ENCODE measurements at places on chromosomes 13 and 19. TPM values are rescaled to one million over a fixed set of nuclear protein-coding genes. Genes with fewer than 3 reads are reported as not detected.

DNA sequence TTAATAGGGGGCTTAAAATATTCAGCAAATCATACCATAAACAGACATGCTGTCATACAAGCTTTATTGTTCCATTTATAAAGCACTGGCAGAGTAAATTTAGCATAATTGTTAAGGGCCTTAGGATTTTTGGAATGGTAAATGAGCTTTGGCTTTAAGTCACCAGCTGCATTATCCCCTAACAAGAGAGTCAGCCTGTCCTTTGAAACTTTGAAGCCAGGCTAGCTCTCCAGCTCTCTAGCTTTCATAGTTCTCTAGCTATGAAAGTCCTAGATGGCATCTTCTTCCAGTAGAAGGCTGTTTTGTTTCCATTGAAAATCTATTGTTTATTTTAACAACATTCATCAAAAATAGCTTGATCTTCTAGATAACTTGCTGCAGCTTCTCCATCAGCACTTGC lies 420.8 kb upstream of the GPC6 start:
- H3K27me3 ChIP-seq, result no peaks in the 10 kb centered on the region
- H3K4me1 ChIP-seq, result no peaks in the 10 kb centered on the region
- DNase-seq, result no peak
- H3K27ac ChIP-seq, result no peak overlapping the region
- no peaks in the 10 kb centered on the region for H3K36me3 ChIP-seq

- DNase-seq, result no peak
- H3K27ac ChIP-seq, result peak overlapping the region; percentile 21
- peaks cover 28% of the 10 kb centered on the region for H3K4me1 ChIP-seq
- H3K36me3 ChIP-seq, result peaks cover 42% of the 10 kb centered on the region
Observed at GRCh38 chr19:20080656-20081055, 2.9 kb downstream of the ZNF90 start.

DNA sequence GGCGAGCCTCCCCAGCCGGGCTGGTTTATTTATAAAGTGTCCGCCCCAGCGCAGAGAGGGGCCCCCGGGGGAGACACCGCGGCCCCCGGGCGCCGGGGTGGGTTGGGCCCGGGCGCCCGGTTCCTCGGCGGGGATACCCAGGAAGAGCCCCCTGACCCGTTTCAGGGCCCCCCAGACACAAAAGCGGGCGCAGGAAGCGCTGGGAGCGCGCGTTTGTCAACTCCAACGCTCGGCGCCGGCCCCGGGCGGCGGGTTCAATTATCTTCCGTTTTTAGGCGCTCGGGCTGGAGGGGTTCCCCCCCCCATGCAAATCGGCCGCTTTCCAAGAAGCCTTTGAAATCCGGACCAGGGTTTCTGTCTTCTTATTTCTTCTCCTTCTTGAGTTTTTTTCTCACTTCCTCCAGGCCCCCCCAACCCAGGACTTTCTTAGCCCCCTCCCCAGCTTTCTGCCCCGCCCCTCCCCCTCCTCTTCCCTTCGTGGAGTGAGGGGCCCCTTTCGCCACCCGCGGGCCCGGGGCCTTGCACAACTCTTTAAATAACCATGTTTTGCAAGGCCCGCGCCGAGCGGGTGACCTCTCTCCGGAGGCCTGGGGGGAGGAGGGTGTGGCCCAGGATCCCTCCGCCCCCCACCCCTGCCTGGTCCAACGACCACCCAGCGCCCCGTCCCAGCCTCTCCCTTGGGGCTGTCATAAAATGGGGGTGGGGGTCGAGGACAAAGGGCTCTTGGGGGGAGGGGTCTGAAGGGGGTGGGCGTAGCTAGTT lies 935 bp downstream of the ARID3A start:
- DNase-seq, result peak; percentile 76
- H3K36me3 ChIP-seq, result no peaks in the 10 kb centered on the region
- H3K4me1 ChIP-seq, result peaks cover 6% of the 10 kb centered on the region
- peak overlapping the region; percentile 90 for H3K4me3 ChIP-seq
- no peaks in the 10 kb centered on the region for H3K27me3 ChIP-seq

DNA sequence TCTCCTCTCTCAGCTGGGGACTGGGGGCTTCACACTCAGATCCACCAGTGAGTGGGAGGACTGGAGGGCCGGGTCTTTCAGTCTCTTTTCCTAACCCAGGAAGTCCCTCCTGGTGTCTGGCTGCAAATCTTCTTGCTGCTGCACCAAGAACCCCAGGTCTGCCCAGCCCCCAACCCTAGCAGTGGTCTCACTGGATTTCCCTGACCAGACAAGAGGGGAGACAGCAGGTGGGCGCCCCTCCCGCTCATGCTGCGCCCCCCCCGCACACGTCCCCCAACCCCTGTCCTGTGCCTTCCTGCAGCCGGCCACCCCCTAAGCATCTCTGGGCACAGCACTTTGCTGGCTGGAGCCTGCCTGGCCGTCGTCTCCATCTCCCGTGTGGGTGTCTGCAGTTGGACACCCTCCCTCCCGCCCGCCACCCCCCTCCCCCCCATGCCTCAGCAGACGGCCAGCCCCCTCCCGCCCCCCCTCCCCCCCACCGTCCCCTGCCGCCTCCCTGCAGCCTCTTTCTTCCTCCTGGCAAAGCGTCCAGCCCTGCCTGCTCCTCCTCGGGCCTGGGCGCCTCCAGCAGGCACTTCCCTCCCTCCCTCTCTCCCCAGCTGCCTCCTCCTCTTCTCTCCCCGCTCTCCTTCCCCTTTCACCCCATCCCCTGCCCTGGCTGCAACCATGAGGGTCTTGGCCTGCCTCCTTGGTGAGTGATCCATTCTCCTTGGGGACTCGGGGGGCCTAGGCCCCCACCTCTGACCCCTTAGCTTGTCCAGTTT lies at the start of gene SSC5D:
Gene SSC5D (plus strand): TSS at position 513 of the 764 bp plus-strand sequence. CDS start 154 bp downstream, at position 667.
- H3K4me1 ChIP-seq, result peaks cover 17% of the 10 kb centered on the region
- DNase-seq, result no peak
- H3K27ac ChIP-seq, result peak within 1 kb of the TSS; percentile 90
- H3K36me3 ChIP-seq, result no peaks in the 10 kb centered on the region
- H3K27me3 ChIP-seq, result peaks cover 3% of the 10 kb centered on the region
- H3K4me3 ChIP-seq, result peak within 1 kb of the TSS; percentile 83

GRCh38 chr13:30727491-30728355 lies 7.6 kb upstream of the ALOX5AP start:
- no peaks in the 10 kb centered on the region for H3K36me3 ChIP-seq
- no peak overlapping the region for H3K4me3 ChIP-seq
- H3K4me1 ChIP-seq, result peaks cover 18% of the 10 kb centered on the region
- no peak for DNase-seq
- no peak overlapping the region for H3K27ac ChIP-seq
- H3K27me3 ChIP-seq, result peaks cover 10% of the 10 kb centered on the region

GRCh38 chr19:19618219-19619051 lies at the start of gene PBX4:
Gene PBX4, minus strand, starts transcription at chr19:19618687. Its CDS starts 58 bp downstream, at chr19:19618629.
- peak within 1 kb of the TSS; percentile 91 for H3K4me3 ChIP-seq
- H3K27ac ChIP-seq, result peak within 1 kb of the TSS; percentile 79
- no peaks in the 10 kb centered on the region for H3K27me3 ChIP-seq
- H3K4me1 ChIP-seq, result peaks cover 32% of the 10 kb centered on the region
- H3K36me3 ChIP-seq, result peaks cover 4% of the 10 kb centered on the region

DNA sequence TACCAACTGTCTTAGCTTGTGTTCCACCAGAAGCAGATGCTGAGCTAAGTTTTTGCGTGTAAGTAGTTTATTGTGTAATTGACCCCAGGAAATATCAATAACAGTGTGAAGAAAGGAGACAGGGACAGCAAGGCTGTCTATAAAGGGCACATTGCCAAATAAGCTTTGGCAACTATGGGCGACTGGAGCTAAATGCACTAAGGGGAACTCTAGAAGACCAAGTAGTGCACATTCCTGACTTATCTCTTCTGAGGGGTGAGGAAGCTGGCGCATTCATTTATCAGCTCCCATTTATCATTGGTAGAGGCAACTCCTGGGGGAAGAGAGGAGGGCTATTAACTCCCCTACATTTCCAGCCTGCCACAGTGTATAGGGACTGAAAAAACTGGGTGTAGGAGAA lies 135.0 kb downstream of the DLEU7 start:
- H3K4me1 ChIP-seq, result peaks cover 17% of the 10 kb centered on the region
- no peaks in the 10 kb centered on the region for H3K27me3 ChIP-seq
- DNase-seq, result no peak
- H3K27ac ChIP-seq, result no peak overlapping the region

- DNase-seq, result no peak
- peak overlapping the region; percentile 69 for H3K27ac ChIP-seq
- peaks cover 2% of the 10 kb centered on the region for H3K27me3 ChIP-seq
- no peaks in the 10 kb centered on the region for H3K36me3 ChIP-seq
- H3K4me3 ChIP-seq, result peak overlapping the region; percentile 54
- peaks cover 37% of the 10 kb centered on the region for H3K4me1 ChIP-seq
Observed at GRCh38 chr19:45446295-45446694, 21.5 kb upstream of the FOSB start.

GRCh38 chr13:23160638-23161480 lies 19.9 kb upstream of the SGCG start:
- no peak for DNase-seq
- H3K36me3 ChIP-seq, result peaks cover 4% of the 10 kb centered on the region
- peaks cover 9% of the 10 kb centered on the region for H3K4me1 ChIP-seq

- peaks cover 3% of the 10 kb centered on the region for H3K27me3 ChIP-seq
- no peaks in the 10 kb centered on the region for H3K36me3 ChIP-seq
- peaks cover 8% of the 10 kb centered on the region for H3K4me1 ChIP-seq
- H3K4me3 ChIP-seq, result no peak overlapping the region
- DNase-seq, result no peak
Observed at GRCh38 chr13:21938636-21939035, 267.8 kb downstream of the FGF9 start.

GRCh38 chr19:1231729-1232637 lies 5.8 kb downstream of the CBARP start:
- peak overlapping the region; percentile 80 for H3K27ac ChIP-seq
- no peaks in the 10 kb centered on the region for H3K27me3 ChIP-seq
- peaks cover 13% of the 10 kb centered on the region for H3K4me1 ChIP-seq
- H3K36me3 ChIP-seq, result no peaks in the 10 kb centered on the region
- peak overlapping the region; percentile 55 for H3K4me3 ChIP-seq

DNA sequence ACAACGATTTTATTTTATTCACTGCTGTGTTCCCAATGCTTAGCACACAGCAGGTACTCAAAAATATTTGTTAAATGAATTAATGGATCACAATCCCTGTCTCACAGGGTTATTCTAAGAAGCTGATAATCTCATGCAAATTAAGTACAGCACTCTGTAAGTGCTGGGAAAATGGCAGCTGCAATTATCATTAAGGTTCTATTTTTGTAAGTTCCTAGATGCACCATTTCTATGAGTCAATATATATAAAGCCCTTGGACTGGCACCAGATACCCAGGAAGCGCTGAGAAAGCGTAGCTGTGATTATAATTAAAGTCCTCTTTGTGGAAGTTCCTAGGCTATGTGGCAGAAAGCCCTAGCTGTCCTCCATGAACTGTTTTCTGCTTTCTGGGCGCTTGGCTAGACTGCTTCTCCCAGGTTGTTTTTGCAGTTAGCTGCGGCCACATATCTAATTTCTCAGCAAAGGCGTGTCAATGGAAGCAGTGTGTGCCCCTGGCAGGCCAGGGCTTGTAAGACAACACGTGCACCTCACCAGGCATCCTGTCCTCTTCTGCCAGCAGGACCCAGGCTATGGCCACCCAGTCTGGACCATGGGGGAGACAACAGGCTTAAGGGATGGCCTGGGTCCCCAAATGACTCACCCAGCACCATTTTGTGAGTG lies 5.2 kb upstream of the SRRM5 start:
- H3K4me1 ChIP-seq, result peaks cover 9% of the 10 kb centered on the region
- peaks cover 10% of the 10 kb centered on the region for H3K36me3 ChIP-seq
- H3K27ac ChIP-seq, result no peak overlapping the region
- no peak for DNase-seq
- no peaks in the 10 kb centered on the region for H3K27me3 ChIP-seq

GRCh38 chr19:13122275-13122878 lies 4.3 kb downstream of the NACC1 start:
- no peak for DNase-seq
- H3K36me3 ChIP-seq, result no peaks in the 10 kb centered on the region
- no peaks in the 10 kb centered on the region for H3K27me3 ChIP-seq
- H3K27ac ChIP-seq, result peak overlapping the region; percentile 20
- H3K4me3 ChIP-seq, result peak overlapping the region; percentile 54
- H3K4me1 ChIP-seq, result peaks cover 26% of the 10 kb centered on the region

DNA sequence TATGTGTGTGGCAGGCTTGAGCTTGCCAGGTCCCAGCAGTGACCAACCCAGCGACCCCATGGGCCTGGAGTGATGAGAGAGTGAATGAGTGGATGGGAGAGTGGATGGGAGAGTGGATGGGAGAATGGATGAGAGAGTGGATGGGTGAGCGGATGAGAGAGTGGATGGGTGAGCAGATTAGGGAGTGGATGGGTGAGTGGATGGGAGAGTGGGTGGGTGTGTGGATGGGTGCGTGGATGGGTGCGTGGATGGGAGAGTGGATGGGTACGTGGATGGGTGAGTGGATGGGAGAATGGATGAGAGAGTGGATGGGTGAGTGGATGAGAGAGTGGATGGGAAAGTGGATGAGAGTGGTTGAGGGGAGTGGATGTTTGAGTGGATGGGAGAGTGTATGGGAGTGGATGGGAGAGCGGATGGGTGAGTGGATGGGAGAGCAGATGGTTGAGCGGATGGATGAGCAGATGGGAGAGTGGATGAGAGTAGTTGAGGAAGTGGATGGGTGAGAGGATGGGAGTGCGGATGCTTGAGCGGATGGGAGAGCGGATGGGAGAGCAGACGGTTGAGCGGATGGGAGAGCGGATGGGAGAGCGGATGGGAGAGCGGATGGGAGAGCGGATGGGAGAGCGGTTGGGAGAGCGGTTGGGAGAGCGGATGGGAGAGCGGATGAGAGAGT lies 10.3 kb upstream of the TEKTIP1 start:
- no peaks in the 10 kb centered on the region for H3K4me1 ChIP-seq
- no peak for DNase-seq
- H3K27me3 ChIP-seq, result no peaks in the 10 kb centered on the region
- H3K27ac ChIP-seq, result no peak overlapping the region

DNA sequence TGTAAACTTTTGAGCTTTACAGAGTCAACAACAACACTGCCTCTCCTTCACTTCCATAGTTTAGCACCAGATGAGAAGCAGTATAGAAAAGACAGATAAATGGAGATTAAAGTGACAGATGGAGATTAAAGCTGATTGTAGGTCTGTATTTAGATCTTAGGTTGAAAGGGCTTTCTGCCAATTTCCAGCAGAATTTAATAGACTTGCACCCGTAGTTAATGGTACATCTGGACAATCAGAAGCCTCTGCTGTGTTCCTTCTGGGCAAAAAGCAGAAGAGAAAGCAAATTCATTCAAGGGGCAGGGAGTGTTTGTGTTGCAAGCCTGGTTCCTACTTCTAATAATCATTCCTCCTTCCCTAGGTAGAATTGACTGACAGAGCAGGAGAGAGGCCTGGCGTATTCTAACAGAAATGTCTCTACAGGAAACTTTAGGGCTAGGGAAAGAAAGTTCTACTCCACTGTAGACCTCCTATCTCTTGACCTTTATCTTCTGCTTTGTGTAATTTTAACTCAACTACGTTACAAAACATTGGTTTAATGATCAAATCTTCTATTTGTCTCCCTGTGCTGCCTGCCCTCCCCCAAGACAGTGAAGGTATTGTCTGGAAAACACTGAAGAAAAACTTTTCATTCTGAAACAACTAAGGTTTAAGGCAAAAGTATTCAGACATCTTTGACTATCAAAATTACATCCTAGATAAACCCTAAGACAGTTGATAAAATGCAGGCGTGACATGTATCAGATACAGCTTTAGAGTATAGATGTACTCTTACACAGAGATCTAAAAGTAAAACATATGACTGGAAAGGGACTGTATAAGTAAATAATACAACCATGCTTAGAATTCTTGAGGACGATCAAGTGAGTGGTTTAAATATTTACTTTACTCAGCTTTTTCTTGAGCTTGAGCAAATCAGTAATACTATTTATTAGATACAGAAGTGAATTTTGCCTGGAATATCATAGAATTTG lies 44.4 kb downstream of the GPC6 start:
- H3K36me3 ChIP-seq, result no peaks in the 10 kb centered on the region
- peaks cover 16% of the 10 kb centered on the region for H3K4me1 ChIP-seq
- H3K27me3 ChIP-seq, result no peaks in the 10 kb centered on the region
- DNase-seq, result no peak
- no peak overlapping the region for H3K27ac ChIP-seq

Gene NLRP11
- total RNA-seq, result not detected

Gene CCL25
- 1.4 TPM for total RNA-seq

Gene ZNF613
- total RNA-seq, result 9.3 TPM

Gene ZNF154
- 13.2 TPM for total RNA-seq

Gene SIGLEC8
- not detected for total RNA-seq

Measured in type B pancreatic cell (in vitro differentiated cells).